ENCODE measurements at places on chromosomes 6 and 20.

DNA sequence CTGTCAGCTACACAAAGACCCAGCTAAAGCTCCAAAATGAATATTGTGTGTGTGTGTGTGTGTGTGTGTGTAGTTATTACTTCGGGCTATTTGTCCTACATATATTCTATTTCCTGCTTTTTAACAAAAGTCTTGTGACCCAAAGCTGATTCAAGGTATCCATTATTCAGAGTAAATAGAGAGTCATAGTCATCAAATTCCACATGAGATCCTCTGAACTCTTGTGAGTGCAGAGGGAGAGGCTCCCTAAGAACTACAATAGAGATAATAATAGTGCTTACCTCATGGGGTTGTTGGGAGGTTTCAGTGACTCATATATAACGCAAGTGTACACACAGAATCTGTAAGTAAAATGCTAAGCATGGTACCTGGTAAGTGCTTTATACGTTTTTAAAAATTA lies 95.6 kb upstream of the SHLD1 start:
- peak; percentile 49 for DNase-seq

DNA sequence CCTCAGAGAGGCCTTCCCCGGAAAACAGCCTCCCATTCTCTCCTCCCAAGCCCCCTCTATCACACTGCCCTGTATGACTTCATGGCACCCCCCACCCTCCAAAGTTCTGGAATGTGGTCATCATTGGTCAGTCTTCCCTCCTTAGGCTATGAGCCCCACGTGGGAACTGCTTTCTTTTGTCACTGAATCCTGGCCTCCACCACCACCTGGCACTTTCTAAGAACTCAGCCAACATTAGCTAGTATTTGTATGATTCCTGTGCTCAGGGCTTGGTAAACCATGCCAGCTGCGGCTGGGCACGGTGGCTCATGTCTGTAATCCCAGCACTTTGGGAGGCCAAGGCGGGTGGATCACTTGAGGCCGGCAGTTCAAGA lies 8.4 kb upstream of the E2F1 start:
- no peak for DNase-seq

- DNase-seq: no peak
Observed at GRCh38 chr20:13913572-13913971, 76.8 kb downstream of the SEL1L2 start.

DNA sequence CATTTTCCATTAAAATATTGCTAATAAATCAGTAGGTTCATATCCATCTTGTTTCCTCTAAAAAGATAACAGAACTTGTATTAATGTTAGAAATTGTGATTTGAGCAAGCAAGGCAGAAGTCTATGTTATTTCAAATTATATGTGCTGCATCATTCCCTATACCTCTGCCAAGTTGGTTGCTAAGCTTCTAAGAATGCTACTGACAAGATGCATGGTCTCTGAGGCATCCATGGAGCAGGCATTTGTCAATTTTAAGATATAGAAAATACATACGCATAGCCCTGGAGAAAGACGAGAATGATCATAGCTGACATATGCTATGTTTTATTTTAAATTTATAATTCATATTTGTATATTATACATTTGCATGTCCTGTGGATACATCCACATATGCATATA lies 168.3 kb upstream of the THEMIS start:
- no peak for DNase-seq

GRCh38 chr6:74731204-74731603 lies 474.6 kb downstream of the COL12A1 start:
- DNase-seq: no peak

DNA sequence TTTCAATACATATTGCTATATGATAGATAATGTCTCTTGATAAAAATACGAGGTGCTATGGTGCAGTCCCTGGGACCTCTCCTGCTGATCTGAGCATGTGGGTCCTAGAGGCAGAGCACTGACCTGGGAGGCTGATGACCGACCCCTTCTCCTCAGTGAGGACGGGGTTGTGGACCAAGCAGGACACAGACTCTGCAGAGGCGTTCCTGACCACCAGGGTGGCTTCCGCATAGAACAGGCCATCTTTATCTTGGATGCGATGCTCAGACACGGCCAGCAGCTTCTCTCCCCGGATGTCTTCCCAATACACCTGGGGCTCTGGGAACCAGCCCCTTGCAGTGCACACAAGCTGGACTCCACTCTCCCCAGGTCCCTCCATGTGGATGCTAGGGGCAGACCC lies 4.2 kb downstream of the BTNL2 start:
- DNase-seq: no peak

GRCh38 chr6:131134220-131134979 lies 867 bp upstream of the AKAP7 start:
- DNase-seq: no peak

DNA sequence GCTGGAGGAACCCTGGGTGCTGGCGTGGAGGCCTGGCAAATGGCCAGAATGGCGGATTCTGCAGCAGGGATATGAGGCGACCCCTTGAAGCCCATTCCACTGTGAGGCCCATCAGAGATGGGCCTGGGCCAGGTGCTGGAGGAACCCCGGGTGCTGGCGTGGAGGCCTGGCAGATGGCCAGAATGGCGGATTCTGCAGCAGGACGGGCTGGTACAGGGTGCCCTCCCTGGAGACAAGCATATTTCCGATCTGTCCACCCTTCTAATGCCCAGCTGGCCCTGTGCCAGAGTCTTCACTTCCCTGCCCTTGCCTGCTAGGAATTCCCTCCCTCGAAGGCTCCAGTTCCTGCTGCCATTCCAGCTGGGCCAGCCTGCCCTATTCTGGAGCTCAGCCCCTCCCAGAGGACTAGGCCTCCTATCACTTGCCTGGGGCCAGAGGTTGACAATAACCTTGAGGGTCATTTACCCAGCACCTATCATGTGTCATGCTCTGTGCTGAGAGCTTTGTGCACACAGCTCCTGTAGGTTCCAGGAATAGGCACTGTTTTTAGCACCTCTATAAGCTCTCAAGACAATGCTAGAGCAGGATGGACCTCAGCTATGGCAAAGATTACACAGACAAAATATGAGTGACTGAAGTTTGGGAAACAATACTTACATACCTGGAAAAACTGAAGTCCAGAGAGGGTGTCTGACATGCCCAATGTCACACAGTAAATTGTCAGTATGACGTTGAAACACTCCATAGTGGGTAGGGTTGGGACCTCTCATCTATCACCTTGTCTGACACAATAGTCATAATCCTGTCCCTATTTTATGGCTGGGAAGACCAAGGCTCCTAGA lies 21.4 kb downstream of the SUN5 start:
- no peak for DNase-seq

GRCh38 chr6:39495640-39496039 lies 173.1 kb upstream of the KCNK16 start:
- no peak for DNase-seq

DNA sequence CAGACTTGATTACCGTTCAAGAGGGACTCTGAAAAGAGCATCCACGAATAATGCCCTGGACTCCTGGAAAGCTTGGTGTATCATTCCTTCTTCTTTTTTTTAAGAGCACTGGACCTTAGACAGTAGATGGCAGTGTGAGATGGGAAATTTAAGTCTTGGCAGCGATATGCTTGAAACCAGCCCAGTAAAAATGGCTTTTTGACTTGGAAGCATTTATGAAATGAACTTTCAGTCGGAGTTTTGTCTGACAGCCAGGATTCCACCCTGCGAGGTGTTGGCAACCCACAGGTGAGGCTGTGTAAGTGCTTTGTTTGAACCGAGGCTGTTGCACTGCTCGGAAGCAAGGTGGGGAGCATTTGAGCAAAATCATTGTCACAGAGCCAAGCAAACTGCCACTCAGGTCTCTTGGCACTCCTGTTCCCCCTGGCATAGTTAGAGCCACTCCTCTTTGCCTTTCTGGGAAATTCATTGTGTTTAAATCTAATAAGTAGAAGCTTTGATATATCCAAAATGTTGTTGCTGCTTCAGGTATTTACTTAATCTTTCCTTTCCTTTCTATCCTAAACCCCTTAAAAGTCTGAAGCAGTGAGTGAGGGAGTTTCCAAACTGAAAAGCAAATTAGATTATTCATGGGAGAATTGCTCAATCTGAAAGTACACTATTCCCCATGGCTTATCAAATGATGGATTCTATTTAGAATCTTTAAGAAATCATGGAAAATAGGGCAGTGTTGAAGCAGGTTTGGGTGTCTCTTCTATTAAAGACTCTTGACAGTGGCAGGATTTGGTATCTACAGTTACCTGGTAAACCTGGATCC lies 272.8 kb upstream of the SLC35B3 start:
- peak; percentile 0 for DNase-seq

DNA sequence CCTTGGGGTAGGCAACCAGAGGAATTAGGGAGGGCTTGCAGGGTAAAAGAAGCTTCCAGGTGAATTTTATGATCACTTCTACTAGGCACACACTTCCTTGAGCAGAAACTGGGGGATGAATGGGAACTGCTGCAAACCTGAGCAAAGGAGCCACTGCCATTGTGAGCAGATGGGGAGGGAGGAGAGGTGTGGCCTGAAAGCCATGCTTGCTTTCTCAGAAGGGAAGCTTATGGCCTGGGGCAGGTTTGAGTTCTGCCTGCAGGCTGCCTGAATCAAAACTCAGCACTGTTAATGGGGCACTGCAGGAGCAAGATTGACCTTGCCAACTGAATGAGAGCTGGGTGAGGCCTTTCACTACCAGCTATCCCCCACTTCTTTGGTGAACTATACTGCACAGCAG lies 328.1 kb downstream of the NKAIN2 start:
- no peak for DNase-seq

- DNase-seq: peak; percentile 13
Observed at GRCh38 chr6:34015586-34015985, 130.3 kb downstream of the GRM4 start.

DNA sequence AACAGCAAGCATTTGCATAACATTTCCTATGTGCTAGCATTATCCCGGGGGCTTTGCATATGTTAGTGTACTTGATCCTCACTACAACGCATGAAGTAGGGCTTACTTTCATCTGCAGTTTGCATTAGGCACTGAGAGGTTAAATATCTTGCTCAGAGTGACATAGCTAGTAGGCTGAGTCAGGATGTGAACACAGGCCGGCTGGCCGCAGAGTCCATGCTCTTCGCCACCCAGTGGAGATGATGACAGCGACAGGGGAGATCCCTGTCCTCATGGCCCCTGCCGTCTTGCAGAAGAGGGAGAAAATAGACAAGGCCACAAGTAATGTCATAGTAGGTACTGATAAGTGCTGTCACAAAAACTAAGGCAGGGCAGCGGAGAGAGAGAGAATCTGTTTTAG lies 46.9 kb downstream of the LYRM4 start:
- DNase-seq: no peak

DNA sequence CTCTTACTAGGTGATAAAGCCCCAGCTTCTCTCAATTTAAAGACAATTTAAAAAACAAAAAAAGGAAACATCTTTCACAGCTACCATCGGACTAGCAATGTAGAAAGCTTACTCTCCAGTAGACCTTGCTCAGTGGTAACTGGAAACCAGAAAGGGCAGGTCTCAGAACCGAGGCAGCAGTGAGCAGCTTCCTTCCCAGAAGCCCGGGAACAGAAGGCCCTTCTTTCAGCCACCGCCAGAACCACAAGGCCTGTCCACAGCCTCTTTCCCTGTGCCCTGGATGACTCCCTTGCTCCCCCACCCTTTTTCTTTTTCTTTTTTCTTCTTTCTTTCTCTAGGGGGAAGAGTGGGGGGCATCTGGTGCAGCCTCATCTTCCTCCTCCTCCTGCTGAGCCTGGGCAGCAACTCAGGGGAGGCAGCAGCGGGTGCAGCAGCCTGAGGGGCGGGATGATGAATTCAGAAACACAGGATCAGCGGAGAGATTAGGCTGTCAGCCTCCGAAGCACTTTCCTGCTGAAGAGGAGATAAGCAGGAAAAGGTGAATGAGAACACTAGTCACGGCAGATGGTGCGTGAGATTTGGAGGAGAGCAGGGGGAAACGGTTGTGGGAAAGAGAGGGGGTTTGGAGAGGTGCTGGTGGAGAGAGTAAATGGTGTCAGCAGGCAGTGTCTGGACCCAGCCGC lies 158.5 kb downstream of the ID4 start:
- DNase-seq: no peak

DNA sequence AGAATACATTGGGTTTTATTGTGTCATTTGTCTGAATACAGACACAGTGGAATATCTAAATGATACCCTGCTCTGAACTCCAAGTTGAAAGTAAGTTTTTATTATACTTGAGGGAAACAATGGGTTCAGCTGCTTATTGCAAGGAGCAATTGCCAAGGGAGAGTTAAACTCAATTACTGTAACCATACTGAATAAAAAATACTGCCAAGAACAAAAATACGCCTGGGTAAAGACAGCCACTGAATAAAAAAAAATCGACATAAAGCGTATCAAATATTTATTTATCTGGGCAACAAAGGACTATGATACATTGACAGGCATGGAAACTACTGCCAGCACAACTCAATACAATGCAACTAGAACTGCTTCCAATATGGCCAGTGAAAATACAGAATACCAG lies 18.1 kb downstream of the TFAP2A start:
- DNase-seq: no peak

DNA sequence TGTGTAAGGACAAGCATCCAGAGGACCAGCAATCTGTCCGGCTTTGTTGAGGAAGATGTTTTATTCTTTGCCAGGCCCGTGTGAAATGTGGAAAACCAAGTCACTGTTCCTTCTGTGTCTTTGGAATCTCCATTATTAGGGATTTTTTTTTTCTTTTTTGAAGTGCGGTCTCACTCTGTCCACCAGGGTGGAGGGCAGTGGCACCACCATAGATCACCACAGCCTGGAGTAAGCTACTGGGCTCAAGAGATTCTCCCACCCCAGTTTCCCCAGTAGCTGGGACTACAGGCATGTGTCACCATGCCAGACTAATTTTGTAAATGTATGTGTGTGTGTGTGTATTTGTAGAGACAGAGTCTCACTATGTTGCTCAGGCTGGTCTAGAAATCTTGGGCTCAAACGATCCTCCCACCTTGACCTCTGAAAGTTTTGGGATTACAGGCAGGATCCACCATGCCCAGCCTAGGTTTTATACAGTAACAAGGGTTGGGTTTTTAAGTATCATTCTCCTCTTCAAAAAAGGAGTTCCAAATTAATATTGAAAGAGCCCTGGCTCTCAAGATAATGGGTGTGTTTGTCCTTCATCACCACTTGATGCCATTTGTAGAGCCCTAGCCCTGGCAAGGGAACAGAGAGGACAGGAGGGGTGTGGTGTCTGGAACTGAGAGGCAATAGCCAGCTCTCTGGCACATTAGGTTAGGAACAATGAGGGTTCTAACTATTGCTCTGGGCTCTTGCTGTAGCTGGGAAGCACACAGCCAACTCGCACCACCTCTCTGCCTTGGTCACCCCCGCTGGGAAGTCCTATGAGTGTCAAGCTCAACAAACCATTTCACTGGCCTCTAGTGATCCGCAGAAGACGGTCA lies 3.1 kb downstream of the LAMP5 start:
- DNase-seq: no peak

GRCh38 chr20:60009826-60010616 lies 51.8 kb downstream of the CDH26 start:
- no peak for DNase-seq

GRCh38 chr20:50070361-50070760 lies 42.6 kb downstream of the UBE2V1 start:
- no peak for DNase-seq
